A673 (cell line): ENCODE measurements at places on chromosomes 4 and X.
A peak's percentile ranks its signal among the peaks of the same experiment; 100 is the strongest.

DNA sequence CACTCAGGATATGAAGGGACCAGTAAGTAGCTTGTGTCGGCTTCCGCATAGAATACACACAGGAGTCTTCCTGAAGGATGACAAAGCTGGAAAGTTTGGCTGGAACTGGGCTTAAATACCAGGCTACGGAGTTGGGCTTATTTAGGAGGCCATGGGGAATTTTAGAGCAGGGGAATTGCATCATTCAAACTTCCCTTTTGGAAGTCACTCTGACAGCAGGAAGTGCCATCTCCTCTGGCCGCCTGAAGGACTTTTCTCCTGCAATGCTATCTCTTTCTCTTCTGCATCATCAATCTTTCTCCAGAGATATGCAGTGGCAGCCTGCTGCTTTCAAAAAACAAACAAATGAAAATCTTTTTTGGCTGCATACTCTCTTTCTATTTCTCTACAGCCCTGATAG lies 48.4 kb upstream of the PAK3 start:
- no peak overlapping the region for H3K27ac ChIP-seq
- H3K4me3 ChIP-seq: no peak overlapping the region
- H3K36me3 ChIP-seq: no peaks in the 10 kb centered on the region
- DNase-seq: no peak
- no peaks in the 10 kb centered on the region for H3K4me1 ChIP-seq
- H3K27me3 ChIP-seq: no peaks in the 10 kb centered on the region

GRCh38 chr4:149500806-149501205 lies 314.8 kb downstream of the IQCM start:
- H3K27me3 ChIP-seq: no peaks in the 10 kb centered on the region
- no peak overlapping the region for H3K27ac ChIP-seq
- DNase-seq: no peak

- no peak overlapping the region for H3K4me3 ChIP-seq
- peaks cover 4% of the 10 kb centered on the region for H3K27me3 ChIP-seq
- no peaks in the 10 kb centered on the region for H3K36me3 ChIP-seq
- peak; percentile 22 for DNase-seq
- H3K27ac ChIP-seq: no peak overlapping the region
These were observed 85.8 kb upstream of the PRPS1 start for GRCh38 chrX:107542500-107542899.

GRCh38 chr4:86924811-86925210 lies 10.0 kb upstream of the AFF1 start:
- no peaks in the 10 kb centered on the region for H3K36me3 ChIP-seq
- no peak overlapping the region for H3K4me3 ChIP-seq
- peaks cover 13% of the 10 kb centered on the region for H3K4me1 ChIP-seq
- no peaks in the 10 kb centered on the region for H3K27me3 ChIP-seq
- H3K27ac ChIP-seq: peak overlapping the region; percentile 59
- peak; percentile 55 for DNase-seq

DNA sequence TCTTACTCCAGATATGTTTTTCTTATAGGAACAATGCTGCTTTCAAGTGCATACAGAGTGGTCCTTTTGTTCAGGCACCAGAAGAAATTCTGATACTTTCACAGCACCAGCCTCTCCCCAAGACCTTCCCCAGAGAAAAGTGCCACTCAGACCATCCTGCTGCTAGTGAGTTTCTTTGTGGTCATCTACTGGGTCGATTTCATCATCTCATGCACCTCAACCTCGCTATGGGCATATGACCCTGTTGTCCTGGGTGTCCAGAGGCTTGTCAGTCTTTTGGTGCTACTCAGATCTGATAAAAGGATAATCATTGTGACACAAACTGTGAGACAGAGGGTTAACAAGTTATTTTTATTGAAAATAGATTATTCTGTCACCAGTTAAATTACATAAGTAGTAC lies 39.5 kb downstream of the WDR13 start:
- H3K36me3 ChIP-seq: no peaks in the 10 kb centered on the region
- no peaks in the 10 kb centered on the region for H3K27me3 ChIP-seq
- no peak overlapping the region for H3K4me3 ChIP-seq
- no peaks in the 10 kb centered on the region for H3K4me1 ChIP-seq

- H3K27me3 ChIP-seq: no peaks in the 10 kb centered on the region
- no peak overlapping the region for H3K27ac ChIP-seq
- DNase-seq: no peak
- no peak overlapping the region for H3K4me3 ChIP-seq
- H3K36me3 ChIP-seq: no peaks in the 10 kb centered on the region
- no peaks in the 10 kb centered on the region for H3K4me1 ChIP-seq
These were observed 68.8 kb upstream of the ZC4H2 start for GRCh38 chrX:65045001-65045400.

- H3K27ac ChIP-seq: no peak overlapping the region
- no peaks in the 10 kb centered on the region for H3K36me3 ChIP-seq
- H3K4me3 ChIP-seq: no peak overlapping the region
- no peaks in the 10 kb centered on the region for H3K27me3 ChIP-seq
- H3K4me1 ChIP-seq: peaks cover 4% of the 10 kb centered on the region
- no peak for DNase-seq
These were observed 110.6 kb downstream of the SH3KBP1 start for GRCh38 chrX:19776753-19777152.

GRCh38 chr4:152348670-152349069 lies 187.2 kb downstream of the FBXW7 start:
- H3K4me3 ChIP-seq: no peak overlapping the region
- peaks cover 4% of the 10 kb centered on the region for H3K36me3 ChIP-seq
- H3K4me1 ChIP-seq: peaks cover 35% of the 10 kb centered on the region
- no peaks in the 10 kb centered on the region for H3K27me3 ChIP-seq

DNA sequence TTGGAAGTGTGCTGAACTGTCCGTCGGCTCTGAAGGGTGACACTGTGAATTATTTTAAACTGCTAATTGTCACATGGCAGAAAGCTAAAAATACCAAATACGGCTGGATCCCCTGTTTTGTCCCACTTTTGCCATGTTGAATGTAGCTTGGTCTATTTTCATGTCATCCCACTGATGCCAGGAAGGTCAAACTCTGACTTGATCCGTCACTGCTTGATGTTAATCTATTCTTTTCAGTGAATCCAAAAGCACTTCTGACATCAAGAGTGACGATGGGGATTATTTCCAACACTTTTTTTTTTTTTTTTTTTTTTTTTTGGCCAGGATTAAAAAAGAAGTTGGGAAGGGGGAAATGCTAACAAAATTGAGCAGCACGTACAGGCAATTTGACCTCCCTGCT lies 734.6 kb upstream of the TENM3 start:
- no peaks in the 10 kb centered on the region for H3K4me1 ChIP-seq
- H3K27me3 ChIP-seq: peaks cover 92% of the 10 kb centered on the region
- DNase-seq: no peak
- no peaks in the 10 kb centered on the region for H3K36me3 ChIP-seq

DNA sequence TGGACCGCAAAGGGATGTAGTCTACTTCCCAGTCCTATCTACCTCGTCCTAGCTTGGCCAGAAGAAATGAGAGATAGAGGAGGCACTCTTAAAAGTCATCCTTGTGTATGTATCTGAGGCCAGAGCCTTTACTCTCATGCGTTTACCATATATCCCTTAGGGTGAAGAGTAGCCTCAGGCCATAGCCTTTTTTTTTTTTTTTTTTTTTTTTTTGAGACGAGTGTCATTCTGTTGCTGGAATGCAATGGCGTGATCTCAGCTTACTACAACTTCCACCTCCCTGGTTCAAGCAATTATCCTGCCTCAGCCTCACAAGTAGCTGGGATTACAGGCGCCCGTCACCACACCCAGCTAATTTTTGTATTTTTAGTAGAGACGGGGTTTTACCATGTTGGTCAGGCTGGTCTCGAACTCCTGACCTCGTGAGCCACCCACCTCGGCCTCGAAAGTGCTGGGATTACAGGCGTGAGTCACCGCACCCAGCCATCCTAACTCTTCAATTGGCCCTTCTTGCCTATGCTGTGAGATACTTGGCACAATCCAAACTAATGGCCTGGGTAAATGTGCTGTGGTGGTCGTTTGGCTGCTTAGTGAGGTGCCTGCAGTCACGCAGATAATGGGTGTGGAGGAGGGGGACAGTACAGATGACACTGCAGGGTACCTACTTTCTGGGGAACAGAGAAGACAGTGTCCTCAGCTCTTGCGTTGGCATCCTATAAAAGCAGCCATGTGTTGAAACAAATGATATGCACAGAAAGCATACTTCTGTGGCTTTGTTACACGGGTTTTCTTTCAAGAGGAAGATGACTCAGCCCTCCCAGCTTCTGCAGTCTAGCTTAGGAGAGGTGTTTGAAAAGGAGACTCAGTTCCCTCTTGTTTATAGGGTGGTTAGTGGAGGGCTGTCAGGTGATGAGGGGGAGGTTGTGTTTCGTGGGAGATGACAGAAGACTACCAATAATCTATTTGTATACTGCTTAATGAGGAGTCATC lies 10.4 kb upstream of the DGAT2L6 start:
- H3K27me3 ChIP-seq: no peaks in the 10 kb centered on the region
- H3K27ac ChIP-seq: no peak overlapping the region
- H3K4me3 ChIP-seq: no peak overlapping the region
- peaks cover 5% of the 10 kb centered on the region for H3K4me1 ChIP-seq
- peak; percentile 43 for DNase-seq
- no peaks in the 10 kb centered on the region for H3K36me3 ChIP-seq

GRCh38 chr4:60805500-60806313 lies 394.4 kb upstream of the ADGRL3 start:
- H3K36me3 ChIP-seq: no peaks in the 10 kb centered on the region
- H3K4me3 ChIP-seq: no peak overlapping the region
- no peak overlapping the region for H3K27ac ChIP-seq

GRCh38 chr4:72665171-72665968 lies 96.3 kb upstream of the ADAMTS3 start:
- no peaks in the 10 kb centered on the region for H3K36me3 ChIP-seq
- no peaks in the 10 kb centered on the region for H3K27me3 ChIP-seq
- peaks cover 18% of the 10 kb centered on the region for H3K4me1 ChIP-seq
- no peak overlapping the region for H3K27ac ChIP-seq

DNA sequence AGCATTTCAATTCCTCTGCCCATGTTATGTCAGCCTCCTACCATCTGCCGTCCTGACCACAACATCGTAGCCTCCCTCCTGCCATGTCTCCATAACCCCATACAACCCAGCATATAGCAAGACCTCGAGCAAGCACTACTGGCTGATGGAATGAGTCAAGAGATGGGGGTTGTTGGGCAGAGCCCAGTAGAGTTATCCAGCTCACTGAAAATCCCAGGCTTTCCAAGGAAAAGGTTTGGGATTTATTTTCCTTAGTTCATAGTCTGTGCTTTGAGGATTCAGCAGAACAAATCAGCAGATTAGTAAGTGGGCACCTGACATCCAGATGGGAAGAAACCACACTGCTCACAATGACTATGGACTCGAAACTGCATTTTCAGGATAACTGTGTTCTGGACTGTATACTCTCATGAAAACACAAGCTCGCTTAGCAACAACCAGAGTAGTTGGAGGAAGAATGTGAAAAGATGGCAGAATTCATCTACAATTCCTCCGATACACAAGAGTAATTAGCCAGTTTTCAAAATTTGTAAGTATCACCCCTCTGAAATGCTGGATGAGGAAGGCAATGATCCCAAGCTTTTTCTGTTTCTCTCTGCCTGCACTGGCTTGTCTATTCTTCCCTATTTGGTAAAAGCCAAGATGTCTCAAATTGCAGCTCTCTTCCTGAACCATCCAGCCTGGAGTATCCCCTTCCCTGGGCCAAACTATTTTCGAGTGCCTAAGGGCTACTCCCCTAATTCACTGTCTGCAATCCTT lies 186.2 kb upstream of the TBL1X start:
- H3K4me3 ChIP-seq: no peak overlapping the region
- no peak overlapping the region for H3K27ac ChIP-seq
- no peaks in the 10 kb centered on the region for H3K27me3 ChIP-seq
- H3K36me3 ChIP-seq: no peaks in the 10 kb centered on the region
- DNase-seq: no peak

DNA sequence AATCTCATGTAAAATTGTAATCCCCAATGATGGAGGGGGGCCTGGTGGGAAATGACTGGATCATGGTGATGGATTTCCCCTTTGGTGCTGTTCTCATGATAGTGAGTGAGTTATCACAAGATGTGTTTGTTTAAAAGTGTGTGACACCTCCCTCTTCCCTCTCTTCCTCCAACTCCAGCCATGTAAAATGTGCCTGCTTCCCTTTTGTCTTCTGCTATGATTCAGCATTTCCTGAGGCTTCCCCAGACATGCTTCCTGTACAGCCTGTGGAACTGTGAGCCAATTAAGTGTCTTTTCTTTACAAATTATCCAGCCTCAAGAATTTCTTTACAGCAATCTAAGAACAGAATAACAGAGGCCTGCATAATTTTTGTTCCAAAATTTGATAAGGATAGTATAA lies 85.2 kb downstream of the ANAPC10 start:
- H3K27ac ChIP-seq: peak overlapping the region; percentile 82
- peaks cover 4% of the 10 kb centered on the region for H3K36me3 ChIP-seq
- no peaks in the 10 kb centered on the region for H3K27me3 ChIP-seq
- DNase-seq: peak; percentile 85

DNA sequence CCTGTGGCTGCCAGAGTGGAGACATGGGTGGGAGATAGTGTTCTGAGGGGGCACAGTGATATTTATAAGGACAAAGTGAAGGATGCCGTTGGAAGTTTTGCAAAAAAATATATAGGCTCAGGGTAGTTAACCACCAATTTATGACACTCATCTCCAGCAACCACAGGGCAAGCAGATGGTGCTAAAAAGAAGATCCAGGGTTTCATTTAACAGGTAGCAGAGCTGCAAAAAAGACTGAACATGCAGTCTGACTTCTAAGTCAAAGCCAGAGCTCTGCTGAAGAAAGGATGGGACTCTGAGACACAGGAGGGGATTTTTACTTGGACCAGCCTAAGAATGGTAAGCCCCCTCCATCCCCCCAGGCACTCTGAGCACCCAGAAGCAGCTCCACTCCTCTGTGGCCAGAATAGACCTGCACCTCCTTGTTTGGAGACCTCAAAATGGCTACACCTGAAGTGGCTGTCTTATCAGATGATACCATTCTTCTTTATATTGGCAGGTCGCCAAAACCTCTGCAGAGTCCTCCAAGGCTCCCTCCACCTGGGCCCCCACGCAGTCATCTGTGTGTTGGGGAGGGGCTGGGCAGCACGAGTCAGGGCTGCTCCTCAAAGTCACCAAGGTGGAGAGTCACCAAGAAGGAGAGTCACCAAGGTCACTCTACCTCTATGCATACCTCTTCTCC lies 161.4 kb upstream of the FAM9B start:
- no peak for DNase-seq
- no peaks in the 10 kb centered on the region for H3K27me3 ChIP-seq
- H3K36me3 ChIP-seq: no peaks in the 10 kb centered on the region
- no peaks in the 10 kb centered on the region for H3K4me1 ChIP-seq
- no peak overlapping the region for H3K4me3 ChIP-seq

- no peaks in the 10 kb centered on the region for H3K4me1 ChIP-seq
- no peak for DNase-seq
- no peak overlapping the region for H3K4me3 ChIP-seq
- H3K27me3 ChIP-seq: no peaks in the 10 kb centered on the region
These were observed 66.3 kb downstream of the MED28 start for GRCh38 chr4:17680559-17681280.

- H3K27ac ChIP-seq: no peak overlapping the region
- no peaks in the 10 kb centered on the region for H3K36me3 ChIP-seq
- DNase-seq: no peak
- H3K4me3 ChIP-seq: no peak overlapping the region
- no peaks in the 10 kb centered on the region for H3K4me1 ChIP-seq
These were observed 330.3 kb upstream of the PITX2 start for GRCh38 chr4:110953191-110953590.

GRCh38 chrX:40433160-40433559 lies 147.6 kb upstream of the ATP6AP2 start:
- H3K4me1 ChIP-seq: no peaks in the 10 kb centered on the region
- no peak for DNase-seq
- no peaks in the 10 kb centered on the region for H3K36me3 ChIP-seq
- no peak overlapping the region for H3K4me3 ChIP-seq
- no peak overlapping the region for H3K27ac ChIP-seq

GRCh38 chrX:30570505-30570904 lies 7.1 kb downstream of the TASL start:
- H3K27ac ChIP-seq: no peak overlapping the region
- no peak overlapping the region for H3K4me3 ChIP-seq
- no peaks in the 10 kb centered on the region for H3K27me3 ChIP-seq
